ENCODE measurements at places on chromosomes 2 and 18. TPM values are rescaled to one million over a fixed set of nuclear protein-coding genes. Genes with fewer than 3 reads are reported as not detected.

RMND5A gene
- 49.6 TPM for total RNA-seq

DNA sequence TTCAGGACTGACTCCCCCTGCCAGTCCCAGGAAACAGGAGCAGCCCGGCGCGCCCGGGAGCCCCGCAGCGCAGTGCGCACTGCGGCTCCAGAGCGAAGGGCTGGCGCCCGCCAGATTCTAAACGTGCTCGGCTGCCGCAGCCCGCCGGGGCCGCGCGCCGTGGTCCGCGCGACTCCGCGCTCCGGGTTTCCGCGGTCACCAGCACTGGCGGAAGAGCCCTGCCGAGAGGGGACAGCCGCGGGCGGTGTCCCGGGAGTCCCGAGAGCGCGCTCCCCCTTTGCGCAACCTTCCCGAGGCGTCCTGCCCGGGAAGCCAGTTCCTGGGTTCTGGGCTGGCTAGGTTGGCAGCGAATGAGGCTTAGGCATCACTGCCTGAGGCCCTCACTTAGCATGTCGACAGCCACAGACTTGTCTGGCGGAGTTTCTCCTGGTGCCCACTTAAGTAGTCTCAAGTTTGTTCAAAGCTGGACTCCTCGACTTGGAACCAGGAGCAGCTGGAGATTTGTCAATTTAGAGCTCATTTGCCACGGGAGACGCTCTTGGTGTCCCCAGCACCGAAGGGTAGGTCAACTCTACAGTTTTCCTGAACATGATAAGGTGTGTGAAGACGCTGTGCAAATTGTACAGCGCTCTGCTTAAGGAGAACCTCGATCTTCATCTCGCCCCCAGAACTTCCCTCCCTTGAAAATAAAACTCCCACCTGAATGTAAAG, 1.5 kb upstream of the VSNL1 start:
- peak overlapping the region; percentile 78 for H3K4me3 ChIP-seq
- DNase-seq, result peak; percentile 66
- H3K27ac ChIP-seq, result peak overlapping the region; percentile 31
- peaks cover 61% of the 10 kb centered on the region for H3K27me3 ChIP-seq
- peaks cover 19% of the 10 kb centered on the region for H3K4me1 ChIP-seq

DNA sequence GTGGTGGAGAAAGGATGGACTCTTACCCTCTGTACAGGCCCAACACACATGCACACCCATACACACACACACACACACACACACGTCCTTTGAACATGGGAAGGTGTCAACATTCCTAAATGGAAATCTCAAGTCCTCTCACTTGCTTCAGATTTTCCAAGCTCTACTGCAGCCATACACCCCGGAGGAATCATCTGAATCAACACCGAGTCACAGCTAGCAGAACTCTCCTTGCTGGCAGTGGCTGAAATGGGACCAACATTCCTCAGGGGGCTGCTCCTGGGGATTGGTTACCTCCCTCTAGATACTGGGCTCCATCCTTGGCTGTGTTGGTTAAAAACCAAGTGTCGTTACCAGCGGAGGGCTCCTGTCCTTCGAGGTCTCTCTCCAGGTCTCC, 112.7 kb downstream of the BCL11A start:
- peaks cover 40% of the 10 kb centered on the region for H3K27me3 ChIP-seq
- no peaks in the 10 kb centered on the region for H3K36me3 ChIP-seq
- peaks cover 16% of the 10 kb centered on the region for H3K4me1 ChIP-seq

GRCh38 chr18:10838553-10838952, 310.8 kb downstream of the PIEZO2 start:
- H3K27ac ChIP-seq, result no peak overlapping the region
- DNase-seq, result no peak
- H3K4me3 ChIP-seq, result no peak overlapping the region

- peaks cover 10% of the 10 kb centered on the region for H3K4me1 ChIP-seq
- H3K27ac ChIP-seq, result peak overlapping the region; percentile 42
- no peaks in the 10 kb centered on the region for H3K36me3 ChIP-seq
- DNase-seq, result no peak
- no peaks in the 10 kb centered on the region for H3K27me3 ChIP-seq
Measured at GRCh38 chr2:27954771-27955383, 64.3 kb downstream of the BABAM2 start.

DNA sequence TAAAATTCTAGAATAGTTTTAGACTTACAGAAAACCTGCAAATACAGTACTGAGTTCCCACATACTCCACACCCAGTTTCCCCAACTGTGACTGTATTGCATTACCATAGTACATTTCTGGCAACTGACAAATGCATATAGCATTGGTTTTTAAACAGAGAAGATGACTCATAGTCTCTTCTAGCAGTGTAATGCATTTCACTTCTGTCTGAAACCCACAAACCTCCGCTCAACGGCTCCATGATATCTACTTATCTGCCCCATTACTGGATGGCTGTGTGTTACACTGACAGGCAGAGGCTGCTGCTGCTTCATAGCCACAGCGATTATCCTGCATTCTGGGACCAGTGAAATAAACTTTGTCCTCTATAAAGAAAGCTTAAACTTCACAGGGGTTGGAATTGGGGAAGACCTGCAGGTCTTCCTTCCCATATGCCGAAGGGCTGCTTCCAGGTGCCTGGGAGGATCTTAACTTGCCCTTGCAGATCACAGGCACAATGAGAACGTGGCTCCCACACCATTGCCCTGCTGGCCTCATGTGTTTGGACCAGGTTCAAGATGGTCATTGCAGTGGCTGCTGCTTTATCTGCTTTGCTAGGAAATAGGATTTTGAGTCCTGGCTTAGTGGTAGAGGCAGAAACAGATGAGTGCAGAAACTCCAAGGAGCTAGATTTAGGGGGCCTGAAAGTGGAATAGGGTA, 742.6 kb upstream of the HS6ST1 start:
- DNase-seq, result no peak
- H3K4me3 ChIP-seq, result no peak overlapping the region
- H3K27me3 ChIP-seq, result peaks cover 18% of the 10 kb centered on the region
- no peaks in the 10 kb centered on the region for H3K36me3 ChIP-seq
- no peak overlapping the region for H3K27ac ChIP-seq
- no peaks in the 10 kb centered on the region for H3K4me1 ChIP-seq

Data from progenitor cell of endocrine pancreas (in vitro differentiated cells).